ENCODE measurements at places on chromosomes 5 and 9.

- peak; percentile 57 for DNase-seq
These were observed 24.6 kb downstream of the CDHR2 start for GRCh38 chr5:176573564-176574296.

DNA sequence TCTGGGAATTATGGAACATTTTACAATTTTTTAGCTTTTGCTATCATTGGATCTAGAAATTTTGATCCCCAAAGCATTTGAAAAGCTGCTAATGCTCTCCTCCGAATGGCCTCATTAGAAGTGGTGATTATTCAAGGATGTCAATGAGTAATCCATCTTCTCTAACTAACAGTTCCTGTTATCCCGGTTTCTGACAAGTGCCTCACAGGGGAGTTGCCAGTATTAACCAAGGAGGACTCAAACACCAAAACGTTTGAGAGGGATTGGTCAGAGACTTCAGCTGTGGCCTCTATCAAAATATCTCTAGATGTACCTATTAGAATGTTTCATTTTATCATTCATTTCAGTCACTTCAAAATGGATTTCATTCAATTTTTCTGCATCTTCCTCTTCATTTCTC lies 208.3 kb upstream of the ITGA1 start:
- DNase-seq = no peak

GRCh38 chr5:18534119-18534518 lies 899.9 kb downstream of the TAF11L14 start:
- no peak for DNase-seq

GRCh38 chr5:1495525-1495897 lies 28.2 kb downstream of the LPCAT1 start:
- DNase-seq = no peak

GRCh38 chr9:110923601-110924000 lies 114.7 kb downstream of the LPAR1 start:
- peak; percentile 32 for DNase-seq

DNA sequence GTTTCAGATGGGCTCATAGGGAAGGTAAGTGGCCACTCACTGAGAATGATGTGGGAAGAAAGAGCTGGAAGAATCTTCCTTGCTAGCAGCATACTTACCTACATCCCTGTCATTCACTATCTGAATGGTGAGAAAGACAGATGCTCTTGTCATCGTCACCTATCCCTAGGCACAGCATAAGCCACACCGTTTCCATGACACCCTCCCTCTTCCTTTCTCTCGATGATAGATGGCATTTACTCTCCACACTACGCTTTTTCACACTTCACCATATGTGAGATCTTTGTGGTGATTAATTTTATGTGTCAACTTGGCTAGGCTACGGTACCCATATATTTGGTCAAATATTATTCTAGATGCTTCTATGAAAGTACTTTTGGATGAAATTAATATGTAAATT lies 44.4 kb upstream of the FER start:
- DNase-seq = no peak

- DNase-seq = no peak
These were observed 183.4 kb downstream of the GOLPH3 start for GRCh38 chr5:31990701-31991110.

DNA sequence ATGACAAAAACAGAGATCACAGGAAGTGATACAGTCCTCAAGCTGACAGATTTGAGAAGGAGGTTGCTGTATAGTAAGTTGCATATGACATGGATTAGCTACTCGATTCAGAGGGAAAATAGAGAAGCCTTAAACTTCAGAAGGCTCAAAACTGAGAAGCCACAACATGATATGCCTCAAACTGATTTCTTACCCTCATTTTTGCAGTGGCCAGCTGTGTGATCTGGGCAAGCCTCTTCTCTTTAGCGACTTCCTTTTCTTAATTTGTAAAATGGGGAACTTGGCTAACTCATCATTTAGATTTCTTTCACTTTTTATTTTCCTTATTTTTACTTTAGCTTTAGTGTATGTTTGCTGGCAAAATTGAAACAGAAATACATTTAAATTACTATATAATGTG lies 421.1 kb downstream of the KIF4B start:
- no peak for DNase-seq

DNA sequence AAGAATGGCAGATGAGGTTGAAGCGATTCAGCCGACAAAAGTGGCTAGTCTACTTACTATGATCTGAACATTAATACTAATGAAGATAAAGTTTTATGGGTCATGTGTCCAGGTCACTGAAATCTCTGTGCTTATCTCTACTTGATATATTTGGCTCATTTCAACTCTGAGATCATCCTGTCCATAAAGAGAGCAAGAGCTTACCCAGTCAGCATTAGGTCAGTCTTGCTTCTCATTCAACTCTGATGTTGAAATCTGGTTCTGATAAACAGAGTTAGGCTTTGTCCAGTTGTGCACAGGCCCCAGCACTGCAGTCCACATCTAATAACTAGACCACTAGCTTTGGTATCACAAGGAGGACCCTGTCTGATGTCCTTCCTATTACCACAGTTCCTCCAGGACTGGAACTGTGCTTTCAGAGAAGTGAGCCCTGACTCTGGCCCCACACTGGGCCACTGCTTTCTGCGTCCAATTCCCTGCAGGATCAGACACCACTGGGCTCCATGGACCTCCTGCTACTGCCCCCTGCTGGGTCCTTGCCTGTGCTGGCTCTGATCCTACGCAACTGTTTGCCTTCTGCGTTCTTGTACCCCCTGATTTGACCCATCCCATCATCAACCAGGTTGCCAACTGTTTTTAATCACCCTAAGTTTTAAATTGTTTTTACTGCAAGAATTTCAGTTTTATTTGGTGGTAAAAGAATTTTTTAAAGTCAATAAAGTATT lies 23.7 kb upstream of the FAM120A start:
- DNase-seq = no peak

DNA sequence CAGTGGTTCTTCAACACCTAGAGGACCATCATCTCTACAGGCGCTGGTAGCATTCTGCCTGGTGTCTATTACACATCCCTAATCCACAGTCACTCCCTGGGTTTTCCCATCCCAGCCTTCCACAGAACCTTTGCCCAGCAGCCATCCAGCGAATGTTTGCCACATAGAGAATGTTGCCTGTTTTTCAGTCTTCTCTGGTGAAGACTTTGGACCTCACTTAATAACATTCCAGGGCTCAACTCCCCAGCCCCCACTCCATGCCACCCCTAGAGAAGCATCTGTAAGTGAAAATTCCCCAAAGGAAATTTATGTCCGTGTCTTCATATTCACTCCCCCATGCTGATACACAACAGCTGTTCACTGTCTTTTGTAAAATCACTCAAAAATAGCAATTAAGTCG lies 249.6 kb downstream of the AOPEP start:
- no peak for DNase-seq

DNA sequence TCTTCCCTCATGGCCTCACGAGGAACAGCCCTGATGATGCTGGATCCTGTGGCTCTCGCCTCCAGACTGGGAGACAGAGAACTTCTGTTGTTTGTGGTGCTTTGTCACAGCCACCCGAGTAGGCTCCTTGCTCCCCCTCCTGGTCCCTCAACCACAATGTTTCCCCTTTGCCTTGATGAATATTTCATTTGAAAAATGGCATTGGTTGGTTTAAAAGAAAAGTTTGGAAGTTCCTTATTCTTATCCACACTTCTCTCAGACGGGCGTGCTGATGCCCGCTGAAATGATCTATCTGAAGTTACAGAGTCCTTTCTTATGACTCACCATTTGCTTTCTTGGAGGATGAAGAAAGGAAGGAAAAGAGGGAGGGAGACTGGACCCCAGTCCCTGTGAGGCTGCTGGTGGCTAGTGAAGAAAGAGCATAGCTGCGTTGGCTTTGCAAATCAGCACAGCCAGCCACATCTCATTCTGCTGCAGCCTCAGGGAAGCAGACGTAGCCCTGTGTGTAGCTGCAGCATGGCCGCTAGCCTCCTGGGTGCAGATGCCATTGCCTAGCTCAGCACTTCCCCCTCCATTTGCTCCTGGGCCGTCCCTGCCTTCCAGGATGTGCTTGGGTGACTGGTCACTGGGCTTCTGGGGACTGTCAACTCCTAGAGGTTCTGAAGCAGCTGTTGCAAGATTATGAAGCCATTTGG lies 185.9 kb downstream of the ERCC6L2 start:
- DNase-seq = peak; percentile 59

DNA sequence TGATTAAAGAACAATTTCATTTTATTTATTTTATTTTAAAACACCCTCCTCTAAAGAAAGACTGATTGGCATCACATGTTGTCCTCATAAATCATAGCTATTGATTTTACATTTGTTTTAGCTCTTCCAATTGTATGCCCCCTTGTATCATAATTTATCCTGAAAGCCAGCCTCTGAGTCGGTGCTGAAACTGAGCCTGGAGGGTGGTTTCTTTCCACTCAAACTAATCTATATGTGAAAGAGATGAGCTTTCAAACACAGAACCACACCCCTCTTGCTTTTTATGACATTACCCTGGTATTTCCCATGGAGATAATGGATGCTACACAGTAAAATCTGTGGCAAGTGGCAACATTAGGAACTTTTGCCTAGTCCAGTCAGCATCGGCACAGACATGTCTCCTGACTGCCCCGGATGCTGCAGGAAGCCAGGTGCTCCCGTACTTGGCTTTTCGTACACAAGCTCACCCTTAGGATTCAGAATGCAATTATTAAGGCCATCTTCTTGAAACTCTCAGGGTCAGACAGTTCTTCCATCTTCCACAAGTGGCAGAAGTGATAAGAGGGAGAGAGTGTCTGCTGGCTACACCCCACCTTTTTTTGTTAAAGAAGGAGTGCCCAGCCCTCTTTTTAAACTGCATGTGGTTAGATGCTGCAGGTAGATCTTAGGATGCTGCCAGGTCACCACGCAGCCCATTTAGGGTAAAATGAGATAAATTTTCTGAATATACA lies 91.1 kb downstream of the SNCAIP start:
- DNase-seq = no peak

GRCh38 chr5:76790632-76791290 lies 28.1 kb upstream of the F2RL1 start:
- peak; percentile 98 for DNase-seq

GRCh38 chr9:38392235-38393127 lies at the start of gene ALDH1B1:
ALDH1B1 (plus strand) TSS chr9:38392702; CDS start chr9:38395749, 3,047 bp downstream.
- peak; percentile 84 for DNase-seq

- DNase-seq = no peak
These were observed 33.0 kb downstream of the NDUFA8 start for GRCh38 chr9:122126331-122127261.

DNA sequence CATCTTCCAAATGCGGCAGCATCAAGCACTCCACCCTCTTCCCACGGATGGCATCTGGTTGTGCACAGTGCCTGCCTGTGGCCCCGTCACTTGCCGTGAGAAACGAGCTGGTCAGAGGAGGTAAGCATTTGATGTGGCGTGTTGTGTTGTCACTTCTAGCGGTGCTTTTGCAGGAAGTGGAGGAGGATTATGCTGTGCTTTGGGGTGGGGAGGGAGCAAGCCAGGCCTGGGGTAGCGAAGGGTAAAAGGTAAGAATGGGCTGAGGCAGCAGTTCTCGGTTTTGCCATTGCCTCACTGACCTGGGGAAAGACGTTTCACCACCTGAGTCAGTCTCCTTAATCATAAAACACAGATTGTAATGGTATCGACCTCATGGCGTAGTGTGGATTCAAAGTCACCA lies 2.3 kb upstream of the POMT1 start:
- DNase-seq = no peak

DNA sequence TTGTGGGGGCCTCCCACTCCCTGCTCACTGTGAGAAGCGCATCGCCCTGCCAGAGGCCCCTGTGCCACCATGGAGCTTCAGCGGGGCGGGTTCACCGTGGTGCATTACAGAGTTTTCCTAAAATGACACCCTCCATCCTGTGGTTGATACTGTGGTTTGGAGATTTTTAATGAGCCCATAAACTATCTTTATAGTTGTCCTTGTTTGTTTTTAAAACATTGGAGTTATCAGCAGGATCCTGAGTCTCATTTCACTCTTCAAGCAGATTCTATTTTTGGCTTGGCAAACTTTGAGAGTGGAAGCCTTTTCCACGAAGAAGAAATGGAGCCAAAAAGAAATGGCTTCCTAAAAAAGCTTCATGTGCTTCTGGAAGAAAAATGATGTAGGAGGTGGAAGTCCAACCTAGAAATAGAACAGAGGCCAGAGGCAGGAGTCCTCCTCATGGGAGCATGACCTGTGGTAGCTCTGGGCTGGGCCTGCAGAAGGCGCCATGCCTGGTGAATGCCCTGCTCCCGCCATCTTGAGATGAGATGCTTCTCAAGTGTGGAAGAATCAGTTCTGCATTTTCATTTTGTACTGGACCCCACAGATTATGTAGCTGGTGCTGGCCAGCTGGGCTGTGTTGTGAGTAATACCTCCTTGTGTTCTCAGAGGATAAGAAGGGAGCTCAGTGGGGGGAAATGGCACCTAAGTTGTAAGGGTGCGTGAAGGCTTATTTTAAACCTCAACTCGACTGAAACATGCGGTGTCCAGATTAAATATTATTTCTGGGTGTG lies 79.0 kb upstream of the RAI14 start:
- DNase-seq = no peak

DNA sequence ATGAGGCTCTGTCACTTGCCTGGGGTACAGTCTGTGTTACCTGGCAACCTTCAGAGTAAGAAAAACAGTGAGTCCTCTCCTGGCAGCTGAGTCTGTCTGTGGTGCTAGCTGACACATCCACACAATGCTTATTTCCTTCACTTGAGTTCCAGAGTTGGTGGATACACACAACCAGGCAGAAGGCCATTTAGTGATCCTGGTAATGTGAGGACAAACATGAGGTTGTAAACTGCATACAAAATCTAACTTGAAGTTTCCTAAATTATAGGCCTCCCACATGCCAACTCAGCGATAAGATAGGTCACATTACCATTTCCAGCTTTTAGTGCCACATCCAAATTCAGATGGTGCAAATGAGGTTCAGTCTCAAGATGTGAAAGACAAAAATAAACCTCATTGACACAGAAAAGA lies 125.5 kb downstream of the DCP2 start:
- no peak for DNase-seq

DNA sequence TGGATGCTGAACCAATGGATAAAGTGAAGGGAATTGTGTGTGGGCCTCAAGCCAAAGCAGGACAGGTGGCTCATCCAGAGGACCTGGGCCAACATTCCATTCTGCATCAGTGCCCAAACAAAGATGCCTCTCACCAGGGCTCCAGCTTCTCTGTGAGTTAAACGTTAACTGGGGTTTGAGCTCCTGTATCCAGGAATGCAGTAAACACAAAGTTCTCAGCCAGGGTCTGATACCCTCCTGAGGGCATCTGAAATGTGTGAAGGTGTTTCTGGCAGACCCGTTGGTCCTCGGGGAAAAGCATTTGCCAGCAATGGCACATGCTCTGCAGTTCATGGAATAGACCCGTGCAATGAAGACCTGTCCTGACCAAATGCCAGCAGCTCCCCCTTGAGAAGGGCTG lies 33.9 kb upstream of the AOPEP start:
- no peak for DNase-seq

GRCh38 chr5:77768978-77769377 lies 7.2 kb downstream of the TBCA start:
- DNase-seq = no peak

DNA sequence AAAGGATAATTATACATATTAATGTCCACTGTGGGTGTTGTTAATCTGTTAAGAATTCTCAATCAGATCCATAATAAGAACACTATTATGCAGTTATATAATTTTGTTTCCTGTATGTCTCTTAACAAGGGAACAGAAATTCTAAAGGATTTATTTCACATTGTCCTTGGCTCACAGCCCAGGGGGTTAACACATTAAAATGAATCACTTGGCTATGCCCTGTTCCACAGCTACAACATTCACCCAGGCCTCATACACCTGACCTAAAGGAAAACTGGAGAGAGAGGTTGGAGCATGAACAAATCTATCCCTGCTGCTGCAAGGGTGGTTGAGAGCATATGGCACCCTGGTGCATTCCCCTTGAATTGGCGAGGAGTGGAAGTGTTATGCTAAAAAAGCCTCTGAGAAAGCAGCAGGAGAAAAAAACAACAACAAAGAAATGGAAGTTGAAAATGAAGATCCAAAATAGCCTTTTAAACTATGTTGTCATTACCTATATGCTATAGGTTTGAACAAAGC lies 116.0 kb downstream of the KCNN2 start:
- no peak for DNase-seq
